Cortex of kidney (tissue), 1 donor: ENCODE measurements at places on chromosomes 3 and 15.

DNA sequence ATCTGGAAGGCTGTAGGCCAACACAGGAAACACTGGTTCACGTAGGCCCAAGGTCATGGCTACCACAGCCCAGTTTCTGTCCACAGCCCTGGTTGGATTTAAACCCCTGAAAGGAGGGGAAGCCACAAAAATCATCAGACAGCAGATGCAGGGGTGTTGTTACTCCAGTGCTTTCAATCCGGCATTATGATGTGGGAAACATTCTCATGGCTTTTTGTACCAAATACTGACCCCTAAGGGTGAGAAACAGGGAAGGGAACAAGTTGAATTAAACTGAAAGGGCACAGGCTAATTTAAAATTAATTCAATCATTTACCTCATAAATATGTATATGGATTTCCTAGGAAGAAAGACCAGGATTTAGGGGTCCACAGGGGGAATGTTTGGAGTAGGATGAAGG is 375.6 kb downstream of the CTNNB1 start:
- no peak for DNase-seq

DNA sequence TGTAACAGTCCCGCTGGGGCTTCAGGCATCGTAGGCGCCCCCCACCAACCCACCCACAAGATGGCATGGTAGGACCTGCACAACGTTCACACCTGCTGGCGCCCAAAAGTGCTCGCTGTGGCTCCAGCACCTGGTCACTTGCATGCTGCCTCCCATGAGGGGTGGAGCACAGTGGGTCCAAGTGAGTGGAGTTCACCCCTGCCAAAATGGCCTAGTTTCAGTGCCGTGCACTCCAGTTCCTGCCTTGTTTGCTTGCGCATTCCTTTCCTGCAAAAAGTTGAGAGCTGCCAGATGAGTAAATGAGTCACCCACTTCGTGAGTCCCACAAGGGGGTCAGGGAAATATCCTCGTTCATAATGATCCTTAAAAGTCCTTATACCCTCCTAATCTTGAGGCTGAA is 788.7 kb upstream of the DPPA4 start:
- no peak for DNase-seq

DNA sequence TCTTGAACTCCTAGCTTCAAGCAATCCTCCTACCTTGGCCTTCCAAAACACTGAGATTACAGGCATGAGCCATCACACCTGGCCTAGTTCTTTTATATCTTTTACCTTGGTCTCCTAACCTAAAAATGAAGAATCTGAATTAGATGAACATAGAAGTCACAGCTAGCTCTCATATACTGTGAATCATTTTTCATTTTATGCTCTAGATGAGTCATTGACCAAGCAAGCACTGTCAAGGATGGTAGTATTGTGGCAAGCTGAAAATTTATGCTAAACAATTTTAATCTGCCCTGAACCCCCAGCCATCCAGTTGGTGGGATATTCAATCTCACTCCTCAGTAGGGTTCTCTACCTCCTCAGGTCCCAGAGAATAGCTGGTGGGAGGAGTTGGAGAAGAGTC is 48.3 kb upstream of the DNAJC13 start:
- no peak for DNase-seq

DNA sequence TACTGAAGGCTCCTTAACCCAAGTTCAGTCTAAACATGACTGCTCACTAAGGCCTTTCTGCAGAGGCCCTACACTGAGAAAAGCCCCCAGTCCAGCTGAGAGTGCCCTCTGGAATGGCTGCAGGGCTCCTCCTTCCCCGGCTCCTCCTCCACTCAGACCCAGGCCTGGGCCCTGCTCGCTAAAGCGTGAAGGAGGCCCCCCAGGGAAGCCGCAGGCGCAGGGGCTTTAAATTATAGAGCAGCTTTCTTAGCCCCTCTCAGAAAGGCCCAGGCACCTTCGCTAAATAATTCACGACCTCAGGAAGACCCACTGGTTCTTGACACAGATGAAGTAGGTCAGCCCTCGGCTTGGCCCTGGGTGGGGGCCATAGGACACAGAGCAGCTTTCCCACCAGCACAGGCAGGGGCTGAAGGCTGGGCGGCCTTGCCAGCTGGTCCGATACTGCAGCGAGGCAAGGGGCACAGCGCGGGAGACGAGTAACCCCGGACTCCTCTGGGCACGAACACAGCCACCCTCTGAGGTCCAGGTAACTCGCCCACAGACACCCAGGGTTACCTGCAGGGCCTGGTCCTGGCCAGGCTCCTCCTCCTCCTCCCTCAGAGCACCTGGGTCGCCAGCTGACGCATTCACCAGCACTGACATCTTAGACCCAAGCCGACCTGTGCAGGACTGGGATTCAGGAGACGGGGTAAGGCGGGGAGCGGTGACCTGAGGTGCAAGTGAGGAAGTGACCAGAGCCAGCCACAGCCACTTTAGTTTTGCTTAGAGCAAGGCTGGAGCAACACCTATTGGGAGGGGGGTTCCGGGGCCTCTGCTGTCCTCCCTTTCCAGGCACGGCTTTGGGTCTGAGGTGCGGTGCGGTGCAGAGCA is 36.9 kb downstream of the RBPMS2 start:
- DNase-seq: no peak

DNA sequence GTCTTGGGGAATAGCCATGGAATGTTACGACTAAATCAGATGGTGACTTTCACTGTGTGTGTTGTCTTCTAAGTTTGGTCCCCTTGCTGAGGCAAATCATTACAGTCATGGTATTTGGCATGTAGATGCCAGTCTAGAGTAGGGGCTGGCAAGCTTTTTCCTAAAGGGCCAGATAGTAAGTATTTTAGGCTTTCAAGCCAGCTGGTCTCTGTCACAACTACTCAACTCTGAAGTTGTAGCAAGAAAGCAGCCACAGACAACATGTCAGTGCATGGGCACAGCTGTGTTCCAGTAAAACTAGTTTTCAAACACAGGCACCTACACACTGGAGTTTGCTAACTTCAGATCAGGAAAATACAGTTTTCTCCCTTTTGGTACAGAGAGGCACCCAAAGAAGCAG is 39.3 kb downstream of the CCR3 start:
- DNase-seq: no peak

GRCh38 chr3:164459521-164460151 is 618.7 kb downstream of the SI start:
- no peak for DNase-seq

DNA sequence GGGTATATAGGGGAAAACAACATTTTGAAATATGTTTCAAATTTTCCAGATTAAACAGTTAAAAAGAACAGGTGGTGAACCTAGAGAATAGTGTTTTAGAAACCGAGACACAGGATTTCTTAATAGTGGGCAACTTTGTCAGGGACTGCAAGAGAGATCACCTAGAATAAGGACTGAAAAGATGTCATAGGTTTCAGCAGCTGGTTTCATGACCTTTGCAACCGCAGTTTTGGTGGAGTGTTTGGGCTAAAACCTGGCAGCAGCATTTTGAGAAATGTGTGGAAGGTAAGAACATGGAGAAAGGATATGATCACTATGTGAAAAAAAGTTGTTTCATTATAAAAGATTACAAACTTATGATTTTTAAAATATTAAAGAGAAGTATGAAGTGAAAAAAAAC is 34.9 kb downstream of the PRKCI start:
- no peak for DNase-seq
